SIG-M5 (cell line): ENCODE measurements at places on chromosomes 5 and 9.

- no peak for DNase-seq
Observed at GRCh38 chr5:14486996-14487896, 94.3 kb upstream of the OTULINL start.

GRCh38 chr5:36125868-36126267, 25.8 kb downstream of the LMBRD2 start:
- DNase-seq = no peak

- no peak for DNase-seq
Observed at GRCh38 chr9:104094534-104095015, 466 bp downstream of the SMC2 start.

GRCh38 chr9:99070681-99071080, 34.2 kb upstream of the TGFBR1 start:
- DNase-seq = no peak

DNA sequence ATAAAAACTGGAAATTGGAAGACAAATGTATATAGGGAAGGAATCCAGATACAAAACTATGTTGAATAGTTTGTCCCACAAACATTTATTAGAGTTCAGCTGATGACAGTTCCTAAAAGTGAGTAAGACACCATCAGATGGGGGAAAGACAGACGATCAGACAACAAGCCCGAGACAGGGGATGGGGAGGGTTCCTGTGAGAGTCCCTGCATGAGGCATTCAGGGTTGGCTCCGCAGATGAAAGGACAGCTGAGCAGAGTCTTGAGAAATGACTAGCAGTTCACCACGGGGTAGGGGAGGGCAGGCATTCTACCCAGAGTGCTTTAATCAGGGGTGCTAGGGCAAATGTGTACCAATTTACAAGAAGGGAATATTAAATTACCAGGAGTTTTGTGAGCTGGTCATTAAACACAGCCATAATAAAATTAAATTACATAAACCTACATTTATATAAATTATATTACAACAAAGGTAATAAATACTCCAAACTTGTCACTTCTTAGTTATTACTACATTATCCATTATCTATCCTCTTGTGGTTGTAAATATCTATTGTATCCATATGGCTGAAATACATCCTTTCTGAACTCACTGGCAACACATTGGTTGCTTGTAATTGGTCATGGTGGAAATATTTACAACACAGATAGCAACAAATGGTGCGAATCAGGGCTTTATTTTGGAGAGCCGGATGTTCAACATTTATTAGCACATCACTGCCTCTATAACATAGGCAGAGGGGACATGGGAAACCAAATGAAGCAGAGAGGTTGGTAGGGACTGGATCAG, 27.8 kb downstream of the TNFSF15 start:
- no peak for DNase-seq

- no peak for DNase-seq
Observed at GRCh38 chr5:172524573-172525021, 70.3 kb upstream of the SH3PXD2B start.

- no peak for DNase-seq
Observed at GRCh38 chr9:69645488-69645887, 26.7 kb downstream of the APBA1 start.

DNA sequence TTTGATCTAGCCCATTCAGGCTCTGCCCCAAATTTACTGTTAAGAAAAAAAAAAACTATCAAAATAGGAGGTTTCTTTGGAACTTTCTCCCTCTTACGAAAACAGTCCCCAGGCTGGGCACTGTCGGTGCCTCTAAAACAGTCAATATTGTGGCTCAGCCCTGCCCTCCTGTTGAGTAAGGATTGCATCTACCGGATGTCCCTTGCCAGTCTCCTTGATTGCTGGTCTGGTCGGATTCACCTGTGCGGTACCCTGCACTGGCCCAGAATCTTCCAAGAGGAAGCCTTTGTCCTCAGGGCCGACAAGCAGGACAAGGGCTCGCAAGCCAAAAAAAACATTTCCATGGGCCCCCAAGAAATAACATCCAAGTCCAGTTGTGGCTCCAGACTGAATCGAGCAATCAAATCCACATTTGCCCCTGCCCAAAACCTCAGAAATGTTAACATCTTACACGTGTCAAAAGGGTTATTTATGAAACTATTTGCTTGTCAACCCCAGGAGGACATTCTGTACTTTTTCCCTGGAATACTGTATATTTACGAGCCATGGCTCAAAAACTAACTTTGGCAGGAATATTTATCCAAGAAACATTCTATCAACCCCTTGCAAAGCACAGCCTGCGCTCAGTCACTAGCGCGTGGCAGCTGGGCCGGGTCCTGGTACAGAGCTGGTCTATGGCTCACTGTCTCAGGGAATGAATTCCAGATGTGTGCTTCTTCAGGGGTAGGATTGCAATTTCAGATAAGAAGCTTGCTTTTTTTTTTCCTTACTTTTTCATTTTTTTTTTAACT, 129.2 kb upstream of the ADRA1B start:
- DNase-seq = no peak

- no peak for DNase-seq
Observed at GRCh38 chr9:130661451-130662098, 2.8 kb upstream of the PRDM12 start.

- DNase-seq = no peak
Observed at GRCh38 chr5:9533096-9533495, 12.8 kb downstream of the SEMA5A start.

- no peak for DNase-seq
Observed at GRCh38 chr9:132295181-132295580, 59.6 kb downstream of the SETX start.

- no peak for DNase-seq
Observed at GRCh38 chr9:109886617-109887016, 106.6 kb downstream of the PALM2AKAP2 start.

GRCh38 chr5:98942847-98943246, 14.0 kb upstream of the CHD1 start:
- DNase-seq = no peak

GRCh38 chr9:80615964-80616363, 1044.2 kb downstream of the TLE4 start:
- no peak for DNase-seq

GRCh38 chr5:4339949-4340348, 744.3 kb downstream of the IRX1 start:
- DNase-seq = no peak

GRCh38 chr5:109053995-109054417, 306.3 kb downstream of the FER start:
- DNase-seq = no peak

- DNase-seq = no peak
Observed at GRCh38 chr5:15927710-15928380, 251.7 kb downstream of the MARCHF11 start.

- no peak for DNase-seq
Observed at GRCh38 chr5:34411470-34412346, 244.4 kb upstream of the RAI14 start.

DNA sequence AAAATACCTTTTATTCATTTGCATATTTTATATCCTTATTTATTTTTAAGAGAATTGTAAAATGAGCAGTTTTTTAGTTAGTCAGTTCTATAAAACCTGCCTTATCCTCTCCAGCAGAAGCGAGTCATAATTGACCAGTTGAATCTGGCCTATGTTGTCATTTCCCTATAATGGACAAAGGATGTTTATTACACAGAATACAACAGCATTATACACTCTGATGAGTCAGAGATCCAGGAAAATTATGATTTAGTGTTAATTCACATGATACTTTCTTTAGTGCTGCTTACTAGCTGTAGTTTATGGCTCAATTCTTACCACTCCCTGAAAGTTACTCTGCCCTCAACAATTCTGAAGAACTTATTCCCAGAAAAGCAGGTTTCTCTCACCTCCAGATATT, 26.8 kb upstream of the LURAP1L start:
- DNase-seq = no peak

- no peak for DNase-seq
Observed at GRCh38 chr5:26329562-26330189, 708.7 kb downstream of the CDH9 start.

DNA sequence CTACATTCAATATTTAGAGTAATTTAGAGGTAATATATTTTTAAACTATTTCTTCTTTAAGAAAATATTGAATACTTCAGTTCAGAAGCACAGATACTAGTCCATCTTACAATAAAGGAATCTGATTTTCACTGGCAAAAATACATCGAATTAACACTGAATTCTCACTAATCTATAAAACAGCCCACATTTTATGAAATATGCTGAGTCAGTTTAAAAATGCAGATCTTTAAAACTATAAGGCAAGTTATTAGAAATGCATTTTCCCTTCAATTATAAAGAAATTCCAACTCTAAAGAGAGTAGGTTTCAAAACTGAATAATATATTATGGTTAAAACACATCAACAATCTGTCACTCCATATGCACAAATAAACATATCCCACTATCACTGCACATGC, 232.5 kb downstream of the SLF1 start:
- no peak for DNase-seq

- DNase-seq = no peak
Observed at GRCh38 chr5:100026606-100027005, 508.6 kb upstream of the FAM174A start.

DNA sequence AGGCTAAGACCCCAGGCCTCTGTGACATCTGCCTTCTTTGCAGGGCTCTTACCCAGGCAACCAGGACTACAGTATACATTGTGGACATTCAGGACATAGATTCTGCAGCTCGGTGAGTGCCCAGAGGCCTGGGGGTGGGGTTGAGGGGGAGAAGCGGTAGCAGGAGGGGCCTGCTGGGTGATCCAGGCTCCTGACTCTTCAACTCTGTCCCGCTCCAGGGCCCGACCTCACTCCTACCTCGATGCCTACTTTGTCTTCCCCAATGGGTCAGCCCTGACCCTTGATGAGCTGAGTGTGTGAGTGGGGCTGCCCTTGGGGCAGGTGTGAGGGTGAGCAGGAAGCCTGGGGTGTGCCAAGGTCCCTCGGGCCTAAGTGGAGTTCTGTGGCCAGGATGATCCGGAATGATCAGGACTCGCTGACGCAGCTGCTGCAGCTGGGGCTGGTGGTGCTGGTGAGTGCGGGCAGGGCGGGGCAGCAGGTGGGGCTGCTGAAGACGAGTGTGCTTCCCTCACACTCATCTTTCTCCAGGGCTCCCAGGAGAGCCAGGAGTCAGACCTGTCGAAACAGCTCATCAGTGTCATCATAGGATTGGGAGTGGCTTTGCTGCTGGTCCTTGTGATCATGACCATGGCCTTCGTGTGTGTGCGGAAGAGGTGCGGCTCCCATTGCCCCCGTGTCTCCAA, 19.8 kb downstream of the GPRIN1 start:
- no peak for DNase-seq

GRCh38 chr9:120482424-120483186, 97.4 kb downstream of the CDK5RAP2 start:
- DNase-seq = no peak

DNA sequence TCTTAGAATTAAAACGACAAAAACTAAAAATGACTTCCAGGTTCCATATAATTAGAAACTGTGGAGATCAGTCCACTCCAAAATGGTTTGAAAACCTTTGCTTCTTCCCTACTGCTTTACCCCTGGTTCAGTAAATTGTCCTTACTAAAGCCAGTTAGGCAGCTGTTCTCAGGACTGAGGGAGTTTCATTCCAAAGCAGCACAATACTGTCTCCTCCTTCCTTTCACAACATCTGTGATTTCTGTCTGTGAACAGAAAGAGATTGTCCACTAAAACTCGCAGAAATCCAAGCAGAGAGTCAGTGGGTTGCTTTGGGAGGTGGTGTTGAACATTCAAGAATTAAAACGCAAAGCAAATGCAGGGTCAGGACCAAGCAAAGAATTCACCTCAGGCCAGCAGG, 740.8 kb upstream of the ZNF608 start:
- DNase-seq = no peak

DNA sequence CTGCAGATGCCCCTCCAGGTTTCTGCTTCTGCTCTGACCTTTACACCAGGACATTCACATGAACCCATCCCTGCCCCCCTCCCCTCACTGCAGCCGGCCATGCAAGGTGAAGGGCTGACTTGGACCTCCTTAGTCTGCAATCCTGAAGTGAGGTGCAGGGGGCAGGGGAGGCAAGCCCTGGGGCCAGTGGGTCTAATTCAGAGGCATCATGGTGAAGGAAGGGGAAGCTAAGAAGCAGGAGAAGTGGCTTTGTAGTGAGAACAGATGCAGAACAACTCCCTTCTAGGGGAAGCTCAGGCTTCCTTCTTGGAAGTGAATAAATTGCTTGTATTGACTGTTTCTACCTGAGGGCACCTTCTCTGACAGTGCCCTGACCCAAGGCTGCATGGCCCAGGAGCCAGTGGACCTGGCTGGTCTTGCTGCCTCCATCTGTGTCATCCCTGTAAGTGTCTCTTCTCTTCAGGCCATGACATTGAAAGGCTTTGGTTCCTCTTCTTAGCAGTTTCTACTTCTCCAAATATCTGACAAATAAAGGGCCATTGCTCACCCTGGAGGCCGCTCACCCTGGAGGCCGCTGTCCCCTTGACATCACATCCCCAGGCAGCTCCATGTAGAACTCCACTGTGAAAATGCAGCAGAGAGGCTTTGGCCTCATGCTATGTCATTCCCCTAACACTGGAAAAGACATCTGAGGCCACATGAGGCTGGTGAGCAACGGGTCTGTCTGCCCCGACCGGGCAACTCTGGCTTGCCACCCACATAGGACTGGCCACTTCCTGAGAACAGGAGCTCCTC, 55.3 kb downstream of the GADD45G start:
- no peak for DNase-seq

DNA sequence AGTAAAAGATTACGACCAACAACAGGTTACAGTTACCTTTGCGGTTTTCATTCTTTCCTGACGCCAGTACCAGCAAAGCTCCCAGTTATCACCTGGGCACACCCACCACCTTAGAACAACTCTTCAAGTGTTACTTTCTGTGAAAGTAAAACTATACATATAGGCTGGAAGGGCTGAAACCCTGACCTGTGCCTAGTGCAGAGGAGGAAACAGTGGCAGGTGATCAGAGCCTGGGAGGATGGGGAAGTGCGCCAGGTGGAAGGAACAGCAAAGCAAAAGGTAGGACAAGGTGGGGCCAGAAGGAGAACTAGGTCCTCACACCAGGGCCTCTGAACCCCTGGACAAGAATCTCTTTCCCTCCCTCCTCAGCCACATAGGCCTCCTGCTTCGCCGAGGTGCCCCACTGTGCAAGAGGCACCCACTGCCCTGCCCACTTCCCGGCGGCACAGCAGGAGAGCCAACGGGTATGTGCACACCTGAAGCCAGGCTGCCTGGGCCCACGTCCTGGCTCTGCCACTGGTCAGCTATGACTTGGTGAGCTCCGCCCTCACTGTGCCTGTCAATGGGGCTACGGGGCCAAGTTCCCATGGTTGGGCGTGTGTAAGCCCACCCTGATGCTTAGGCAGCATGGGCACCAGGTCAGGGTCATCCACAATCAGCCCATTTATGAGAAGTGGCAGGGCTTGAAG, 26.9 kb downstream of the BICD2 start:
- no peak for DNase-seq

DNA sequence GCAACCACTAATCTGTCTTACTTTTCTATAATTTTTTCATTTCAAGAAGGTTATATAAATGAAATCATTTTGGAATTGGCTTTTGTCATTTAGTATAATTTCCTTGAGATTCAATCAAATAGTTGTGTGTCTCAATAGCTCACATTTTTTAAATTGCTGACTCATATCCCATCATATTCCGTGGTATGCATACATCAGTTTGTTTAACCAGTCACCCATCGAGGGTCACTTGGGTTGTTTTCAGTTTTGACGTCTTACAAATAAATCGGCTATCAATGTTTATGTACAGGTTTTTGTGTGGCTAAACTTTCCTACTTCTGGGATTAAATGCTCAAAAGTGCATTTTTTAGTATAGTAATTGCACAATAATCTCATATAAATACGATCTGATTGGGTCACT, 185.5 kb downstream of the TAF11L14 start:
- no peak for DNase-seq
